GM23248 (cell line): ENCODE measurements at places on chromosomes 4 and X. TPM values are rescaled to one million over a fixed set of nuclear protein-coding genes. Genes with fewer than 3 reads are reported as not detected.

DNA sequence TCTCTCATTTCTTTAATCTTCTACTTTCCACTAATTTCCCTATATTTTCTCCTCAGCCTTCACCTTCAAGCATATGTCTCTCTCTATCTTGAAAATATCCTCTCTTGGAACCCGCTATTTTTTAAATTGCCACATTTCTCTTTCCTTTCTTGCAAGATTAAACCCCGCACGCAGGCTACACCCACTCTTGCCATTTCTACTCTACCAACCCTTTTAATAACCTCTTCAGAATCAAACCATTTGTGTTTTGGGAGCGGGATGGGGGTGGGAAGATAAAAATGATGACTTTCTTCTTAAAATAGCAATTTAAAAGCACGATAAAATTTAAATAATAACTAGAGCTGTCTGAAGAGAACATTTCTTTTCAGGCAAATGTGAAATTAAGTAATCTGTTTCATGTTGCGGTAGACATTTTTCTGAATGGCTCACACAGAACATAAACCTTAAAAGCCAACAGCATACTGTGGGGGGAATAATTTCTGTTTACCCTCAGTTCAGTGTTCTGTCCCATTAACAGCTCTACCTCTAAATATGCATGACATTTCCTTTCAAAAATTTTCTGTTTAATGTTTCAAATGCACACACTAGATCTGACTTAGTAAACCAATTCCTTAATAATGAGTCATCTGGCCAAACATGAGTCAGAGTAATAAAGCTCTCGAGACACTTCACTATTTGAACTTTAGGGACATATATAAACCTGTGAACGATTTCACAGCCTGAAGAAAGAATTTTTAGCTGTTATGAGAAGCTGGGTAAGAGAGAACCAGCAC is 20.5 kb downstream of the ARSJ start:
- DNase-seq: peak; percentile 88

GRCh38 chr4:109913596-109914241 is 1.0 kb downstream of the EGF start:
- no peak for DNase-seq

- DNase-seq: no peak
These were observed 250.9 kb upstream of the MAOA start for GRCh38 chrX:43405191-43405590.

DNA sequence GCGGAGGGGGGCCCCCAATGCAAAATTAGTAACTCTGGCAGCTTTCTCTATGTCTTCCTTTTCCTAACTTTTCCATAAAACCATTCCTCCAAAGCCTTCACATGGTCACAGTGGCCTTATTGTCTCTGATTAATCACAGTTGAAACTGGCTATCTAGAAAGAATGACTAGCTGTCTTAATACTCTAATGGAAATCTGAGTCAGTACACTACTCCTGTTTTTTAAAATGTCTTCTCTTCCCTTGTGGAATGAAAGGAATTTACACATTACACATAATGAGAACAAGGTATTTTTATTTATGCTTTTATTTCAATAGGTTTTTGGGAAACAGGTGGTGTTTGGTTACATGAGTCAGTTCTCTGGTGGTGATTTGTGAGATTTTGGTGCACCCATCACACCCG is 66.3 kb upstream of the PUDP start:
- DNase-seq: peak; percentile 32

MAB21L2 gene
- not detected in 2 replicates for total RNA-seq

DNA sequence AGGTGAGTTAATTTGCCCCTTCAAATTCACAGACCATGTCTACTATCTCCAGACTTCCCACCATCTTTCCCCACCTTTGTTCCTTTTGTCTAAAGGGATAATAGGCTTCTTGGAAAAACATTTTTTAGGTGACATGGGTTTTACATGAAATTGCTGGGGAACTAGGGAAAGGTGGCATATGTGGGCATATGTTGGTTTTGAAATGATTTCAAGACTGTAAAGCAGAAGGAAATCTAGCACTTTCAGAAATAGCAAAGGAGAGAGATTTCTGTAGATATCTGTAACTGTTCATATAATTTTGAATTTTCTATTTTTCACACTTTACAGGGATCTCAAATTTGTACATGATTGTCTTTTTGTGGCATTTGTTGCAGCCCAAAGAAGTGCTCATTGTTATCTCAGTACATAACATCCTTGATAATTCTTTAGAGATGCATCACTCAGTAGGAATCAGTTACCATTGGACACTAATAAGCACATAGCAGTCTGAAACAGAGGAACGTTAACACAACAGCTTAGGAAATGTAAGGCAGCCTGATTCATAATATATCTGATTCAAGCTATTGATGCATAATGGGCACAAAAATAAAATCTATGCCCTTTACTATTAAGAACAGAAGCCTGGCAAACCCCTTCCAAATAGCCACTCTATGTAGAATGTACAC is 659.7 kb downstream of the CENPC start:
- no peak for DNase-seq

MAGEC1 gene
- total RNA-seq: not detected in 2 replicates

GRCh38 chrX:119399772-119400101 is 601 bp downstream of the SLC25A43 start:
- DNase-seq: peak; percentile 65

- DNase-seq: peak; percentile 94
These were observed 88.7 kb upstream of the ELOVL6 start for GRCh38 chr4:110287130-110287529.

GRCh38 chr4:4945021-4945420 is 74.2 kb downstream of the CYTL1 start:
- DNase-seq: no peak

- no peak for DNase-seq
These were observed 8.7 kb upstream of the PDHA2 start for GRCh38 chr4:95831166-95831565.

SYTL5 gene
- not detected in 2 replicates for total RNA-seq

CLDN2 gene
- not detected in 2 replicates for total RNA-seq

- no peak for DNase-seq
These were observed 81.4 kb downstream of the ANTXR2 start for GRCh38 chr4:79991601-79992000.

- DNase-seq: peak; percentile 39
These were observed 75.6 kb upstream of the FAM9C start for GRCh38 chrX:13120017-13120416.

DNA sequence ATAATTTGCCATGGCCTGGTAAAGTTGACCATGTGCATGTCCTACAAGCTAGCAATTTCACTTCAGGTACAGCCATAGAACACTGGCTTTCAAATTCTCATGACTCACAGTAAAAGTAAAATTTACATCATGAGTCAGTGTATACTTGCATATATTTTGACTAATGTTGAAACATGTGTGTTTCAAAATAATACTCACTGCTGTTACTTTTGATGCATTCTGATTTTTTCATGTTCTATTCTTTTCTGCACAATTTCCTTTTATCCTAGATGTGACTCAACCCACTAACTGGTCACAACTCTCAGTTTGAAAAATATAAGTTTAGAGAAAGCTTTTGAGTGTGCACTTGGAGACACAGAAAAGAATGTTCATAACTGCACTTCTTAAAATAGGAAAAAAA is 365.7 kb downstream of the FGF13 start:
- DNase-seq: no peak

- DNase-seq: peak; percentile 14
These were observed 323.9 kb upstream of the CASK start for GRCh38 chrX:42247241-42247640.

HSFX1 gene
- total RNA-seq: 0.25 and 0.65 TPM in 2 replicates

- no peak for DNase-seq
These were observed 32.0 kb downstream of the ABCE1 start for GRCh38 chr4:145130130-145130529.

CYBB gene
- not detected in 2 replicates for total RNA-seq

- DNase-seq: peak; percentile 98
These were observed 32.7 kb downstream of the TBC1D14 start for GRCh38 chr4:6942238-6942800.

KLHL13 gene
- total RNA-seq: 0.43 TPM in 1 of 2 replicates, not detected in the other

BEND2 gene
- total RNA-seq: not detected in 2 replicates

NPY1R gene
- not detected in 2 replicates for total RNA-seq

DNA sequence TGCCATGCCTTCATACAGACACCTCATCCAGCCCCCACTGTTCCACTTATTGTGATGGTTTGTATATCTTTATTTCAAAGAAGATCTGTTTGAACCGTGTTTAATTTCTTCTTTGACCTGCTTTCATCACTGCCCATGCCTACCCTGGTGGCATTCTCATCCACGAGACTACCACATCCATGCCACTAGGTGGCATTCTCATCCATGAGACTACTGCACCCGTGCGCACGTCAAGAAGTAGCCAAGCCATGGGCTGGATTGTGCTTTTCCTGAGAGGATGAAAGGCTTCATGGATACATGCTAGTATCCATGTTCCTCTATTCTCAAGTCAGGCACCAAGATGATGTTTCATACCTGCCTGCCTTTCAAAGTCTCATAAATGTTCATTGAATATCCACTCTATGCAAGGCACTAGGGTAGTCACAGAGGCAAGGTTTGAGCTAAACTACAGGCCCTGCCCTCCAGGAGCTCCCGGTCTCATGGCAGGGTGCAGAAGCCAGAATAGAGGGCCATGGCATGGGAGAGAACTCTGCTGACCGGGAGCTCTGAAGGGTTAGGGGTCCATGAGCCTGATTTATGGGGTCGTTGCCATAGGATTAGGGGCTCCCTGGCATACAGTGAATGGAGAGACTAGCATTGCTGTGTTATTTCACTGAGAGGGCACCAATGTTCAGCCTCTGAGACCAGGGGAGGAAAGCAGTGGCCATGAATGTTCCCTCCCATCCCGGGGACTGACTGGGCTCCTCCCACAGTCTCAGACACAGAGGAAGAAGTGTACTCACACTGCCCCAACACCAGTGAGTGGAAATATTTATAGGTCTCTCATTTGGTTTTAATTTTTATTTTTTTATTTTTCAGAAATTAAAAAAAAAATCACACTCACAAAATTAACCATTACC is 24.8 kb upstream of the EOLA2 start:
- DNase-seq: peak; percentile 80

CLDN34 gene
- not detected in 2 replicates for total RNA-seq
